ENCODE measurements at places on chromosomes 6 and 20. TPM values are rescaled to one million over a fixed set of nuclear protein-coding genes. Genes with fewer than 3 reads are reported as not detected.

ID1 gene
- 0.72 TPM for total RNA-seq

PNPLA1 gene
- not detected for total RNA-seq

SNAP25 gene
- total RNA-seq, result not detected

DNA sequence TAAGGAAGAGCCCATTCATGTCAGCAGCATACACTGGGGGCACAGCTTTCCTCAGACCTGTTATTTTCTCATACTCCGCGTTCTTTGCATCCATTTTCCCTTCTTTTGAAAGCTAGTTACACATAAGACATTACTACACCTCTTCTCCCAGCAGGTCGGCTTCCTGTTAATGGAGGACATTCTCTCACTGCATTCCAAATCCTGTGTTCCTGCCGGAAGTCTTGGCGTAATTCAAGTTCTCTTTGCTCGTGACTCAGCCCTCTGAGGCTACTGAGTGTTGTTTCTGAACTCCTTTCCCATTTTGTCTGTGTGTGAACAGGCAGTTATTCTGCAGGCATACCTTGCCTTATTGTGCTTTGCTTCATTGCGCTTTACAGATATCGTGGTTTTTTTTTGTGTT, 97.5 kb upstream of the ZBTB24 start:
- H3K36me3 ChIP-seq, result peaks cover 3% of the 10 kb centered on the region
- no peak for DNase-seq
- H3K27me3 ChIP-seq, result no peaks in the 10 kb centered on the region
- no peak overlapping the region for H3K27ac ChIP-seq

DNA sequence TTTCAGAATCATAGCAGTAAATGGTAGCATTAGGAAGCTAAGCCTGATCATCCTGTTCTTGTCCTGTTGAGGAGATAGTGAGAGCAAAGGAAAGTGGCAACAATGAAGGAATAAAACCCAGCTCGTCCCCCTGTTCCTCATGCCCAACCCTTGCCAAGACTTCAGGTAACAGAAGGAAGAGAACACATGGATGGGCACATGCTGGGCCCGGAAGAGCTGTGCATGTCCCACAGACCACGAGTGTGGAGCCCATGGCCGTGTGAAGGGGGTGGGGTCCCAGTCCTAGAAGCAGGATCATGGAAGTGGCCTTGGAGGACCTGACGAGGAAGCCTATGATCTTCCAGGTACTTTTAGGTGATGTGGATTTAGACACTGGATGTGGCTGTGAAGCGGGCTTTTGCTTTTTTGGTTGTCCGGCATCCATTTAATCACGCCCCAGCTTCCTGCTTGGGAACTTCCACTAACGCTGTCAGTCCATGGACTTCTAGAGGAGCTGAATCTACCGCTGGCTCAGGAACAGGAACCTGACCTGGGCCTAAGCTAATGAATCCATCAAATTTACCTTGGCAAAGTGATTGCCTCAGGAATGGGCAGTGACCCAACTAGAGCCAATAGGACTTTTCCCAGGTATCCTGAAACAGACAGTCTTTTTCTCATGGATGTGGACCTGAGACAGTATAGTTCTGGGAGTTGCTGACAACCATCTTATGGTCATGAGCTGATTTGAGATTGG, 79.3 kb upstream of the ARMC2 start:
- DNase-seq, result no peak
- no peak overlapping the region for H3K4me3 ChIP-seq
- H3K27ac ChIP-seq, result no peak overlapping the region

GRCh38 chr6:14274546-14275492, 157.2 kb downstream of the CD83 start:
- H3K36me3 ChIP-seq, result peaks cover 11% of the 10 kb centered on the region
- no peak for DNase-seq
- peak overlapping the region; percentile 95 for H3K27ac ChIP-seq
- H3K4me1 ChIP-seq, result peaks cover 49% of the 10 kb centered on the region
- no peaks in the 10 kb centered on the region for H3K27me3 ChIP-seq

DNA sequence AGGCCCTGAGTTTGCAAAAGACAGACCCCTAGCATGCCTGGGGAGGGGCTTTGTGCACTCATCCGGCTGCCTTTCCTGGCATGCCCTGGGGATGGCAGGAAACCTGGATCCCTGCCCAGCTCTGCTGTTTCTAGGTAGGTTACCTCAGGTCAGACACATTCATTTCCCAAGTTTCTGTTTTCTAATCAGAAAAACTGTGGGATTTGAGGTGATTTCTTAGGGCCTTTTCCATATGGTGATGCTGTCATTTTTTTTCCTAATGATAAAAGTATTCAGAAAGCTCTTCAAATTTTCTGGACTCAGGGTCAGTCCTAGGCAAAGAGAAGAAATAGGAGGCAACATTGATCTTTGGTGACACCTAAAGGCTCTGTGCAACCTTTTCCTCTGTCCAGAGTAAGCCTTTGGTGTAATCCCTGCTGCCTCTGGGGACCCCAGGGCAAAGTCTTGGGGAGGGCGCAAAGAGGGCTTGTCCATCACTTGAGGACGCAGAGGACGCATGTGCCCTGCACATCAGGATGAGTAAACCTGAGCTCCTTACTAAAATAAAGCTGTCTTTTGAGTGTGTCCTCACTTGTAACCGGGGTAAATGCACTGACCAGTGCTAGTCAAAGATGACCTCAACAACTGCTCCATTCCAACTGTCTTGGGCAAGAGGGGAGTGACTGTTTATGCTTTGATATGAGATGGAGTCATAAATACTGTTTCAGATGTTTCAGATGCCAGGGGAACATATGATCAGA, 13.5 kb upstream of the TRAM2 start:
- H3K27me3 ChIP-seq, result peaks cover 19% of the 10 kb centered on the region
- no peak overlapping the region for H3K27ac ChIP-seq
- no peaks in the 10 kb centered on the region for H3K36me3 ChIP-seq
- H3K4me3 ChIP-seq, result no peak overlapping the region
- no peak for DNase-seq
